Activated CD4-positive, alpha-beta T cell treated with anti-CD3 and anti-CD28 coated beads, Interleukin-2, amount 50 U/mL, for 16 hours (primary cell): ENCODE measurements at places on chromosomes 2 and 18.

DNA sequence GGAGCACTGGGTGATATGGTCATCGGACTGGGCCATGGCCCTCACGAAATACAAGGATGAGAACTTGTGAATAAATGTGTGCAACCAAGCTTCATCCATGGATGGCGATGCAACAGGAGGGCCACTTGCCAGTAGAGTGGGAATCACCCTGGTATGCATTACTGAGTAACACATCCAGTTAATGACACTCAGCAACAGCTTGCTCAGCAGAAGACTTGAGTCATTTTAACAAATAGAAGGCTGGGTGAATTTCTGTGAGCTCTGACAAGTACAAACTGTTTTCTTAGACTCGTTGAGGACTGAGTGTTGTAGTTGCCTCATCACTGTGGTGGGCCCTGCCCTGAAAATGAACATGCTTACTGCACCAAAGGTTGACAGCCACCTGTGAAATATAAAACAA lies 221.6 kb downstream of the NCKAP5 start:
- no peak for DNase-seq

DNA sequence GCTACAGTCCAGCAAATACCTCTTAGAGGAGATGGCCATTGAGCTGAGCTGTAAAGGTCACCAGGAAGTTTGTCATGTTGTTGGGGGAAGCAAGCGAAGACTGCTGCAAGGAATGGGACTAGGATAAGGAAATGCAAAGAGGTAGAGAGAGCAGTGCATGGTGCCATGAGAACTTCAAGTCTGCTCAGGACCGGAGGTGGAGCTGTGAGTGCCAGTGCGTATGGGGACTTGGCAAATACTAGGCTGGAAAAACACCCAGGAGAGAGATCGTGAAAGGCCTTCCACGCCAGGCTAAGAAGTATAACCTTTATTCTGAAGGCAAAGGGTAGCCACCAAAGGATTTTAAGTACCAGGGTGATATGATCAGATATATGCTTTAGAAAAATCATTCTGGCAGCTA lies 71.3 kb downstream of the MEIS1 start:
- no peak for DNase-seq

- DNase-seq = no peak
Observed at GRCh38 chr18:77879829-77880228, 630.2 kb downstream of the GALR1 start.

DNA sequence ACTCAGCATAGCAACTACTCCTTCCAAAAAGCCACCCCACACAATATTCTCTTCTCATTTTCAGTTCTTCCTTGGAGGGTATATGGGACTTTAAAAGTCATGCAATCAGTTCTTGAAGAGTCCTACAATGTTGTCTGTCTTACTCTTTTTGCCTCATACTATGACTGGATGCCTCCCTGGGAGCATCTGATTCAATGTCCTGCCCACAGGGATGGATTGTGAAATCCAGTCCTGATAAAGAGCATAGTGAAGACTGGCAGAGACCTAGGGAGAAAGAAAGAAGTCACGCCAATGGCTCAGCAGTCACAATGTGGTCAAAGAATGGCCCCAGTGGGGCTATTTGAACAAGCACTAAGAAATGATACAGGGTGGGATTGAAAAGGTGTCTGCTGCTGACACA lies 155.1 kb upstream of the SERPINE2 start:
- no peak for DNase-seq
